ENCODE measurements at places on chromosomes 2 and 18. TPM values are rescaled to one million over a fixed set of nuclear protein-coding genes. Genes with fewer than 3 reads are reported as not detected.

- no peak for DNase-seq
Observed at GRCh38 chr18:61736133-61736532, 156.7 kb downstream of the RNF152 start.

- DNase-seq = no peak
Observed at GRCh38 chr2:138327967-138328366, 173.6 kb upstream of the SPOPL start.

DNA sequence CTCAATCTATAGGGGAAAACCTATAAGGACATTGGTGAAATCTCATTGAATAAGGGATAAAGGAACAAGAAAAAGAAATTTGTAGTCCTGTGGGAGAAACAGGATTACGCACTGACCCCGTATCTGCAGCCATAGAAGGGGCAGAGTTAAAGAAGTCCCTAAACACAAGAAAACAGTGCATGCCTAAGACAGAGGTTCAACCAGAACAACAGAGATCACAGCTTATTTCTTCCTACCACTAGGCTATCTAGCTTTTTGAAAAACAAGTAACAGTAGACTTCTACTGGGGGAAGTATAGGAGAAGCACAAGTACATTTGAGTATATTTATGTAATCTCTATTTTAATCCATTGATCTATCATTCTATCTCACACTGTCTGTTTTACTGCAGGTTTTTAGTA is 485.2 kb upstream of the REG3G start:
- no peak for DNase-seq

- DNase-seq = no peak
Observed at GRCh38 chr18:46163091-46163490, 58.9 kb downstream of the HAUS1 start.

ZNF521 gene
- 57.1 TPM for total RNA-seq

SMYD1 gene
- not detected for total RNA-seq

CXCR1 gene
- total RNA-seq = not detected

- DNase-seq = no peak
Observed at GRCh38 chr2:49271060-49271606, 116.8 kb upstream of the FSHR start.

GRCh38 chr2:236717729-236718128 is 148.1 kb downstream of the ACKR3 start:
- no peak for DNase-seq

DNA sequence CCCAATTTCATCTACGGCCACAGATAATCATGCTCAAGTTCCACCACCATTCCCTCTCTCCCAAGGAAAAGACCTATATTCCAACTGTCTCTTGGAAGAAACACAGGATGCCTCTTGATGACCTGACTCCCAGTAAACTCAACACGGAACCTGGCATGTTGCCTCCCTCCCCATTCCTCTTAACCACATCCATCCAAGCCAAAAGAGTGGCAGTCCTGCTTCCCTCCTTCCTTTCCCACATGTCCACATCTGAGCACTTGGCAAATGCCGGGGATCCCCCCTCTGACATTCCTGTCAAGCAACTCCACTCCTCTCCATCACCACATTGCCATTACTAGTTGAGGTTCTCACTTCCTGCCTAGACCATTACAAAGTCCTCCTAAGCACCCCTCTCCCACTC is 49.4 kb downstream of the PID1 start:
- no peak for DNase-seq

DNA sequence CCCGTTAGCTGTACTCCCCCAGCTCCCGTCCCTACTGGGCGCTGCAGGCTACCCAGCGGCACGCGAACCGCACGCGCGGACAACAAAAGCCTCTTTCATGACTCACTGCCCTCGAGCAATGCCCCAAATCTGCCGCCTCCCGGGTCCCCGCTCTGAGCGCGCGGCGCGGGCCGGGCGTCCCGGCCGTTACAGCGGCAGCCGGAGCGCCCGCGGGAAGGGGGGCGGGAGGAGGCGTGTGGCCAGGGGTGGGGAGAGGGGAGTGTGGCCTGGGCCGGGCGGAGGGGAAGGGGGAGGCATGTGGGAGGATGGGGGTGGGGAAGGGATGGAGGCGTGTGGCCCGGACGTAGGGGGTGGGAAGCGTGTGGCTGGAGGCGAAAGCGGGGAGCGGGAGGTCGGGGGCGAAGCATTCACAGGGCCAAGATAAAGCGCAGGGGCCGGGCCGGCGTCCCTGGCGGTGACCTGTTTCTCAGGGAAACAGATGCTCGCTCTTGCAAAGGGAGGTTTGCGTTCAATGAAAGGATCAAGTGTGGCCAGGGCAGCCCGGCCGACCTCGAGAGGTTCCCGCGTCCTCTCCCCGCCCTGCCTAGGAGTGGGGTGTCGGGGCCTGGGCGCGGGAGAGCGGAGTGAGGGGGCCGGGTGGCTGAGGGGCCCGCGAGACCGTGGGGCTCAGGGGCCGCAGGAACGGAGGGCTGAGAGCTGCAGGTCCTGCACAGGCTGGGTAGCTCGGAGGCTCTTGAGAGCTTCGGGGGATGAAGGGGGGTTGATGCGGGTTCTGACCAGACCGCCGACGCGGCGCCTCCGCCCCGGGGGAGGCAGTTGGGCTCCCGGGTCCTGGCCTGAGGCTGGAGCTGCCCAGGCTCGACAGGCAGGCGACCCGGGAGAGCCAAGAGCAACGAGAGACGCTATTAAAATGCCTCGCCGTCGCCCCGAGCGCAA is 3.5 kb upstream of the NEUROD1 start:
- DNase-seq = no peak

DNA sequence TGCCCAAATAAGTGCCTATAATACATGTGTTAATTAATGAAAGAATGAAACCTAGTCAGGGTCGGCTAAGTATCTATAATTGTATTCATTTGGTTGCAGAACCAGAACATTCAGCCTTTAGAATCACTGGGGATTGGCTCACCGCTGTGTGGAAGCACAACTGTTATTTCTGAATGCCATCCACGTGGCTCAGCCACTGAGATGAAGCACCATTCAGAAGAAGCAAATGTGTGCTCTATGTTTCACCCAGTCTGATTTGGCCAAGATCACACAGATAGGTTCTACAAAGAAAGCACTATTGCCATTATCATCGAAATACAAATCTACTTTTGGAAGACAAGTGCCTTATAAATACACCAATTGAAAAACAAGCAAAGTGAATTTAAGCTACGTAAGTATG is 30.6 kb upstream of the SPOPL start:
- no peak for DNase-seq

DNA sequence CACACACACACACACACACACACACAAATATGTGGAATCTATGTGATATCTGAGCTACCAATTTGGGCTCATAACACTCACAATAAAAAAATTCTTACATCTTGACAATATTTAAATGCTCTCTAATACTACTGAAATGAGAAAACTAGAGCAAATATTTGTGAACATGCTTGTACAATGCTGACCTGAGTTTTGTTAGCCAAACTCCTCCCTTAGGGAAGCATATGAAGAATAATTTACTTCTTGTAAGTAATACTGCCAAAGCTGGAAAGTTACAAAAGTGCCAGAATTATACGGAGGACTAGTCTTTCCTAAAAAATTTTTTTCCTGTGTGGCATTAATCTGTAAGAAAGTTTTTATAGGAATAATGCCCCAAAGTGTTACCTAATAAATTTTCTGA is 18.5 kb downstream of the MBD2 start:
- no peak for DNase-seq

DNA sequence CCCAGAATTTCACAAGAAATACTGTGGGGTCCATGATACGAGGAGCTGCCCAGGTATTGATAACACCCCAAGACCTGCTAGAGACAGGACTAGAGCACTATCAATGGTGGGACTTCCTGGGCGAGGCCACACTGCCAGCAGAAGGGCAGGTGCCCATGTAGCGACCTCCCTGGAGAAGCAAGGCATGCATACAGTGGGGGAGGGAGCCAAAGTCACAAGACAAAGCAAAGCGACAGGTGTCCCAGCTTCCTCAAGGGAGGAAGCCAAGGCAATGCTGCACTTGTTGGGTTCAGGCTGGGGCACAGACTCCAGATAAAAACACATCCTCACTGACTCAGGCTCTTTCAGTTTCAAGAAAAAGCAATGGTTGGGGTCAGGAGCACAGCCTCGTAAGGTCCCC is 7.5 kb downstream of the CD207 start:
- DNase-seq = no peak

DNA sequence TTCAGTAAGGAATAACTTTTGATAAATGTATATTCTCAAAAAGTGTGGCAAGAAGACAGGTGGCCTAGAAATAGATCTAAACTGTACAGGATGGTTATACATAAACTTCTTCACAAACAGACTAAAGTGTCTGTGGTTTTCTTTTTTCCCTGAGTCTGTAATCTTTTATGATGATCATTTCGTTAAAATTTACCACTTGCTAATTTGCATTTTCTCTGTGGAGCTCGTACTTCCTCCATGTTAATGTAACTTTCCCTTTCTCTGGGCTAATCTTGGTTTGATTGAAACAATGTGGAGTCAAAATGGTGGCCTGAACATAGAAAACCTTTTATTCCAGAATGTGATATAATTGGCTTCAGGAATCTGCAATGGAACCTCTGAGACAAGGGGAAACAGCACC is 166.2 kb downstream of the FTCDNL1 start:
- no peak for DNase-seq

TRIM43 gene
- not detected for total RNA-seq

POMC gene
- not detected for total RNA-seq

HJURP gene
- total RNA-seq = 7.9 TPM

RIT2 gene
- total RNA-seq = not detected

DNA sequence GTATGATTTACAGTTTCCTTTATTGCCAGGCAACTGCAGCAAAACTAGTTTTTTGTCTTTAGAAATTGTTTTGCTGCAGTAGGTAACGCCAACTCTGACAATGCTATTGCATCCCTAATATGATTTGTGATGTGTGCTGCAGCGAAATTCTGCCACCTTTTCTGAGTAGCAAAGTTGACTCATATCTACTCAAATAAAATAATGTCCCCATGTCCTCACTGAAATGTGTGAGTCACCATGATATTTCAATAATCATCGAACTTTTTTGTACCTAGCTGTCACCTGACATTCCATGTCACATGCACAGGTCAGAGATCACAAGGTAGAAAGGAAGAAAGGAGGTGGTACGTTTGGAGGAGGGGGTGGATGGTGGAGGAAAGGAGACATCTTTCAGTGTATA is 205.0 kb downstream of the RAD51AP2 start:
- DNase-seq = no peak

DNA sequence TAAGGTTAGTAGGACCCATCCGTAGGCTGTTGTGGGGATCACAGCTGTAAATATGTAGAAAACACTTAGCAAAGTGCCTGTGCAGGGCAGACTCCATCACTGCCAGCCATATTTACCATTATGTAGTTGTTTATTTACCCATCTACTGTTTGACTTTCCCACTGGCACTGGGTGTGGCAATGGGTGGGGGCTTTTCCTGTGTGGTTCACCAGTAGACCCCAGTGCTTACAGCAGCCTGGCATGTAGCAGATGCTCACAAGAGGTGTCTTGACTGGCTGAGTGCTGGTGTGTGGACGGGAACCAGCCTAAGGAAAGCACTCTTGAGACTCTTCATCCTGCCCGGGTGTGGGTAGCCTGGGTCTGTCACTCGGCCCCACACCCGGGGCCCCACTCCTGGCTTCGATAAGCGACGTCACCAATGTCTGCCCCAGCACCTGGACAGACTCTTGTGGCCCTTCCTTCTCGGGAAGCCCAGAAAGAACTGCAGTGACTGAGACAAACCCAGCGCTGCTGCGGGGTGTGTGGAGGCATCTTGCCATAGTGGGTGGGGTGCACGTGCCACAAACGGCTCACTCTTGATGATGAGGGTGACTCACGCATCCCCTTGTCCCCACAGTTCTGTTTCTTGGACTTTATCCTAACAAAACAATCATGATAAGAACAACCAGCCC is 78.3 kb downstream of the HDAC4 start:
- no peak for DNase-seq

TMEM198 gene
- total RNA-seq = 6.7 TPM

DNA sequence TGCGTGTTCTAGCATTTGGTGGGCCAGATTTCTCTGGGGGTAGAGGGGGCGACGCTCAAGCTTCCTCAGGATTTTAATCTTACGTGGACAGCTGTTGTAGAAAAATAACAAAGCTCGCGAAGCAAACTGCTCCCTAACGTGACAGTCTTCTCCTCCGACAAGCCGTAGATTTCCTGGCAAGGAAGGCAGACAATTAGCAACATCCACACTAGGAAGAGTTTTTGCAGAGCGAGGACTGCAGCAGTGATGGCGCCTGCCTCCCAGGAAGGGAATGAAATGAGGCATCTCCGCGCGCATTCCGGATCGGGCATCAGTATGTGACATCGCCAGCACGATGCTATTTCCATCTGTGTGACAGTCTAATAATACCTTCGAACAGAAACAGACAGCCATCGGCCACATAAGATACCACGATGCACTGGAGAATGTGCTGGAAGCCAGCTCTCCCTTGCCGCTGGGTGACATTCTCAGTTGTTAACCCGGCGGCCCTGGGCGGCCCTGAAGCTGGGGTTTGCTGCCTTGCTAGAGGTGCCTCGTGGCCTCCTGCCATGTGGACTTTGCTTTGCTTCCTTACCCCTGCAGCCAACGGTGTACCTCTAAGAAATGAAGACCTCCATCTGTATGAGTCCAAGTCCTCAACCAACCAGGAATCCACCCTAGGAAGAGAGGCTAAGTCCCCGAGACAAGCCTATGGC is 101.8 kb upstream of the AGAP1 start:
- no peak for DNase-seq

CD8B2 gene
- total RNA-seq = not detected

CAVIN2 gene
- 6.6 TPM for total RNA-seq

DNA sequence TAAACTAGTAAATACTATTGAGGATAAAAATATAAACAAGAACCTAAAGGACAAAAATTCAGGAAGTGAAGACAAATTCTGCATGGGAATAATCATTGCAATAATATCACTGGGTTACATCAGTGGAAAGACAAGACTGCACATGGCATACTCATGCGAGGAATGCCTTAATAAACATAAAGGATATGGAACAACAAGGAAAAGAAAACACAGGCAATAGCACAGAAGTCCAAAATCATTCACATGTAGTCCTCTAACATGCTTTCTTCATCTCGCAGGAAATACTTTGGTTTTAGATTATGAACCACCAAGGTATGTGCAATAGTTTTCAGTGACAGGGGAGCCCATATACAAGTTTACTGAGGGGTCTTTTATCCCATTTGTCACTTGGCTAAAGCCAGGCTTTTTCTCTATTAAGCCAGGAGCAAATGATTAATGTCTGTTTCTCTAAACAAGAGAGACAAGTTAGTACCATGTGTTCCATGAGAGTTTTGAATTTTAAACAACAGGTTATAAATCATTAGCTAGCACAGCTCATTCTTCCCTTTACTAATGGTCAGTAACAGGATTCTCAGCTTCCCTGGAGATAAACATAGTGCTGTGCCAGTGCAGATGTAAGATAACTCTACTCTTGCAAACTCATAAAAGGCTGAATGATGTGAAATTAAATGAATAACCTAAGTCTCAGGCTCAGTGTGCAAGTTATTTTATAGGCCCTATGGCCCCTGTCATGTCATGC is 353.6 kb upstream of the FSIP2 start:
- DNase-seq = no peak

GRCh38 chr18:46482831-46483230 is 174.2 kb downstream of the LOXHD1 start:
- no peak for DNase-seq

TCF7L1 gene
- 31.8 TPM for total RNA-seq
